Amniotic epithelial cell (primary cell): ENCODE measurements at places on chromosomes 16 and 17.

DNA sequence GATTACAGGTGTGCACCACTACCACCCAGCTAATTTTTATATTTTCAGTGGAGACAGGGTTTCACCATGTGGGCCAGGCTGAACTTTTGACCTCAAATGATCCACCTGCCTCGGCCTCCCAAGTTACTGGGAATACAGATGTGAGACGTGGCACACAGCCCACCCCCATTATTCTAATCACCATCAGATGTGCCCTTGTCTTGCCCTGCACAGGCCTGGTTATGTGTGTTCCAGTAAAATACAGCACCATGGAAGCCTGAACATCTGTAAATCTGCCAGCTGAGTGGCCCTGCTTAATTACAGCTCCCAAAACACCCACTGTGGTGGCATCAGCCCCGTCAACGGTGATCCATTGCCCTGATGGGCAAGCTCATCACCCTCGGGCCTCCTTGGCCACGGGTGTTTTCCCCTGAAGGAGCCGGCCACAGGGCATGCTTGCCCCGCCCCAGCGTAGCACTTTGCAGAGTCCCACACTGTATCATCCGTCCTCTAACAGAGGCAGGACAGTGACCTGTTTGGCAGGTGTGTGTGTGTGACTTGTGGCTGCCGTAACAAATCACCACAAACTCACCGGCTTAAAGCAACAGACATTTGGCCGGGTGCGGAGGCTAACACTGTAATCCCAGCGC is 74.5 kb downstream of the RBFOX3 start:
- no peak for DNase-seq

DNA sequence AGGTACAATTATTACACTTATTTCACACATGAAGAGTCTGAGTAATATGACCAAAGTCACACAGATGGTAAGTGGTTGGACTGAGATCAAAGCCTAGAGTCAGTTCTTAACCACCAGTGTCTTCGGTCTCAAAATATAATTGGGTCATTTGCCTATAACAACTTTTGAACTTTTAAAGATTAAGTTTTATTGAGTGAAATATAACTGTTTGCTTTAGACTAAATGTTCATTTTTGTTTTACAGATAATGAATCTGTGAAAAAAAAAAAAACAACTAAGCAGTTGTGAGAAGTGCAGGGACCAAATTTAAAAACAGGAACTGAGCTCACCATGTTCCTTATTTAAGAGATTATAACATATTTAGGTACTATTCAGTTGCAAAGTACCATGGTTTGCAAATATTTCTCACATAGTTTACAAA is 150.1 kb downstream of the ITFG1 start:
- DNase-seq = no peak

GRCh38 chr16:55508941-55509931 is at the start of gene LPCAT2:
TSS of gene LPCAT2 (plus strand) at chr16:55509072. CDS start at chr16:55509182, 110 bp downstream.
- peak; percentile 76 for DNase-seq

- DNase-seq = no peak
Measured at GRCh38 chr17:40351359-40352236, 12.9 kb downstream of the GJD3 start.

DNA sequence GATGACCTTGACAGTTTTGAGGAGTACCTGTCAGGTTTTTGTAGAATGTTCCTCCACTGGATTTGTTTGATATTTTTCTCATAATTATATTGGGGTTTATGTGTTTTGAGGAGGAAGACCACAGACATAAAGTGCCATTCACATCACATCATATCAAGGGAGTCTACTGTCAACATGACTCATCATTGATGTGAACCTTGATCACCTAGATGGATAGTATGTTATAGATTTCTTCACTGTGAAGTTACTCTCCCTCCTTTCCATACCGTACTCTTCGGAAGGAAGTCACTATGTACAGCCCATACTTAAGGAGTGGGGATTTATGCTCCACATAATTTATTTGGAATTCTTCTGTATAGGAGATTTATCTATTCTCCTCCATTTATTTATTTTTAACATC is 23.2 kb downstream of the PRSS54 start:
- DNase-seq = no peak

- DNase-seq = no peak
Measured at GRCh38 chr16:48534601-48535340, 75.2 kb downstream of the N4BP1 start.

GRCh38 chr17:62084585-62084984 is 19.5 kb upstream of the MED13 start:
- no peak for DNase-seq

- peak; percentile 52 for DNase-seq
Measured at GRCh38 chr16:1458336-1458976, 14.1 kb upstream of the CCDC154 start.

- DNase-seq = no peak
Measured at GRCh38 chr17:58170622-58171021, 3.8 kb downstream of the OR4D2 start.

DNA sequence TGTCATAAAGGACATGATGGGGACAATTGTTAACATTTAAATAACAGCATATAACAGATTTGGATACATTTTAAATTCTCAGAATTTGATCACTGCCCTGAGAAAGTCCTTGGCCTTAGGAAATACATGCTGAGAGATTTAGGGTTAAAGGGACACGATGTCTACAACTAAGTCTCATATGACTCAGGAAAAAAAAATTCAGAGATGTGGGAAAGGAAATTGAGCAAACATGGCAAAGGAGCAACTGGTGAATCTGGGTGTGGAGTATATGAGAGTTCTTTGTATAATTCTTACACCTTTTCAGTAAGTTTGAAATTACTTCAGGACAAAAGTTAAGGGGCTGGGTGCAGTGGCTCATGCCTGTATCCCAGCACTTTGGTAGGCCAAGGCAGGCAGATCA is 18.2 kb downstream of the MPP3 start:
- DNase-seq = peak; percentile 77

GRCh38 chr17:34249061-34249460 is 6.0 kb upstream of the CCL2 start:
- DNase-seq = no peak

DNA sequence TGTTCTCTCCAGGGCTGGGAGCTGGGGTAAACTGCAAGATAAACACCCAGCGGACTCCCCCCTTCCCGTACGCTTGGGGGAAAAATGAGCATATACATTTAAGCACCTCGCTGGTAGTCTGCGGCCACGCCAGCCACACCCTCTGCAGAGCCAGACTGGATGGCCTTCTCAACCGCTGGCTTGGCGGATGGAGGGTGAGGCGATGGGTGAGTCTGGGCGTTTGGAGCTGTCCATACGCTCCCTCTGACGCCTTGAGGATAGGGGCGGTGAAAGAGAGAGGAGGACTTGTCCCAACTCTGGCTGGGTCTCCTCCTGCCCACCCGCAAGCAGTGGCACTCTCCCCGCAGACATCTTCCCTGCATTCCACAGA is 1.0 kb downstream of the ITGA3 start:
- peak; percentile 37 for DNase-seq

DNA sequence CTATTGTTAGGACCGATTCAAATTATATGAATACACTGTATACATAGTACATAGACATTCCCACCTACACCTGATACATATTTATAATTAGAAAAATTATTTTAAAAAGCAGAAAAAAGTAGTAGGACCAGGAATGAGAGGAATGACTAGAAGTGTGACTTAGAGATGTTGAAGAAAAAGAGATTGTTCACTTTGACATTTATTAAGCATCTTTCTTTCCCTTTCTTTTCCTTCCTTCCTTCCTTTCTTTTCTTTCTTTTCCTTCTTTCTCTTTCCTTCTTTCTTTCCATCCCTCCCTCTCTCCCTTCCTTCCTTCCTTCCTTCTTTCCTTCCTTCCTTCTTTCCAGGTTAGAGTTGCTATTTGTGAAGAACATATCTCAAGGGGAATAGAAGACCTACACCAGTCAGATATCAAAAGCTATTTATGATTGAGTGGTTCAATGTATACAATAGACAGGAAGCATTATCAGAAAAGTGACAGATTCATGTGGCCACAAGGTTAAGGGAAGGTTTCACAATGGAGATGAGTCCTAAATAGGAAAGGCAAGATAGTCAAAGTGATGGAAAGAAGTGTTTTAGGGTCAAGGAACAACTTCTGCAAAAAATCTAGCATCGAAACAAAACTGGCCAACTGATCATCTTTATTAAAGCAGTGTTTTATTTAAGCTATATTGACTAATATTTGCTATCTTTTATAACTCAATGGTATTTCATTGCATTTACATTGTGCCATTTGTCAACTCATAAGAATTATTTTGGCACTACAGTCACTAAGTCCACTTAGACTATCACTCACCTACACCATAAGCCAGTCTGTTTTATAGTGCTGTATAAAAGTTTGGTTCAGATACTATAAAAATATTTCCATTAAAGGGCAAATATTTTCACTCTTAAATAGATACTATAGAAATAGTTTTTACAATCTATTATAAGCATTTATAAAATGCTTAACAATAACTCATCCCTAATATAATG is 54.1 kb upstream of the NACA2 start:
- DNase-seq = no peak

DNA sequence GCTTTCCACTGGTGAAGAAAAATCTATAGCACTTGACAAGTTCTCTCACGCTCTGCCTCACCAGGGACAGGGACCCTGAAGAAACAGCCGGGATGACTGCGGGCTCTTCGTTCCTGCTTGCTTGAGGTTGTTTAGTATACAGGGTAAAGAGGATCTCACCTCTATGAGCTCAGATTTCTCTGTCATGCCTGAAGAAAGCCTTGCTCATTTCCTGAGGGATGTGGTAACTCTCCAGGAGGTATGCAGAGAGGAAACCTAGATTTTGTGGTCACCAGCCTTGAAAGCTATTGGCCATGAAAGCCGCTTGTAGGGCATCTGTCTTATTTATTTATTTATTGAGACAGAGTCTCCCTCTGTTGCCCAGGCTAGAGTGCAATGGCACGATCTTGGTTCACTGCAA is 23.2 kb downstream of the USP43 start:
- DNase-seq = peak; percentile 68

GRCh38 chr16:65624666-65625065 is 502.8 kb upstream of the CDH11 start:
- peak; percentile 95 for DNase-seq

DNA sequence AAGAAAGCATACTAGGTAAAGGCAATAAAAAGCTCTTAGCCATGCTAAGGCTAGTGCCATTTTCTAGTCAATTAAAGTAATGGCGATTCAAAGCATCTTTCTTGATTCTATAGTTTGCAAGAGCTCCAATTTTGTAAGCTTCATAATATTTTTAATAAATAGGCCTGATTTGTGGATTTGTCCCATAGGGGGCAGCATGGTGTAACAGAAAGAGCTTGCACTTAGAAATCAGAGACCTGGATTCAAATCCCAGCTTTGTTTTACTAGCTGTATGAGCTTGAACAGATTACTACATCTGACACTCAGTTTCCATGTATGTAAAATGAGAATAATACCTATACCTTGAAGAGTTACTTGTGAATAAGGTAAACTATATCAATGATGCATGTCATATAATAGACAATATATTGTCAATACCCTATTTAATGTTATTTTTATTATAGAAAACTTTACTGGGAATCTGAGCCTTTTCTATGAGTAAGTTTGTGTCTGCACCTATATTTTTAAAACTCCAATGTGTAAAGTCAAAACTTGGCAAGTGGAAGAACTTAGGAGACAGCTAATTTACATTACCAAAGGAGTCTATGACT is 93.6 kb upstream of the NOG start:
- DNase-seq = peak; percentile 5

- peak; percentile 52 for DNase-seq
Measured at GRCh38 chr17:604765-605164, 109.9 kb downstream of the VPS53 start.

GRCh38 chr17:8237175-8237574 is 10.7 kb downstream of the CTC1 start:
- DNase-seq = no peak

DNA sequence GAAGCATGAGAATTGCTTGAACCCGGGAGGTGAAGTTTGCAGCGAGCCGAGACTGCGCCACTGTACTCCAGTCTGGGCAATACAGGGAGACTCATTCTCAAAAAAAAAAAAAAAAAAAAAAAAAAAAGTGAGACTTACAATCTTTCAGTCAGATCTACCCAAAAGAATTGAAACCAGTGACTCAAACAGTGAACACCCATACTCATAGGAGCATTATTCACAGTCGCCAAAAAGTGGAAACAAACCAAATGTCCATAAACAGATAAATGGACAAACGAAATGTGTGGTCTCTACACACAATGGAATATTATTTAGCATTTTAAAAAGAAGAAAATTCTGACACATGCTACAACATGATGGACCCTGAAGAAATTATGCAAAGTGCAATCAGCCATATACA is 9.1 kb upstream of the SCNN1B start:
- DNase-seq = no peak

DNA sequence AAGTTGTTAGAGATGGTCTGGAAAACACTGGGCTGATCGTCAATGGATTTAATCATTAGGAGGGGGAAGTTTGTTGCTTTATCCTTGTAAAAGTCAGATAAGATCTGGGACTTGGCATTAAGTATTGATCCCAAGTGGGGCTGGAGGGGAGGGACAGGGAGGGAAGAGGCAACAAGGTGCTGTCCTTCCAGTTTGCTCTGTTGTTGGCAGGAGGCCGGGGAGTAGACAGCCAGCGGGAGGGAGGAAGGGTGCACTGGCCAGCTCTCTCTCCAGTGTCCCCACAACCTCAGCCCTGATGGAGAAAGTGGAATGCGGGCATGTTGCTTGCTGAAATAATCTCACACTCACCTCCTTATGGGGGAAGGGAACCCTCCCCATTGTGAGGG is 210.2 kb downstream of the CCDC182 start:
- DNase-seq = no peak

DNA sequence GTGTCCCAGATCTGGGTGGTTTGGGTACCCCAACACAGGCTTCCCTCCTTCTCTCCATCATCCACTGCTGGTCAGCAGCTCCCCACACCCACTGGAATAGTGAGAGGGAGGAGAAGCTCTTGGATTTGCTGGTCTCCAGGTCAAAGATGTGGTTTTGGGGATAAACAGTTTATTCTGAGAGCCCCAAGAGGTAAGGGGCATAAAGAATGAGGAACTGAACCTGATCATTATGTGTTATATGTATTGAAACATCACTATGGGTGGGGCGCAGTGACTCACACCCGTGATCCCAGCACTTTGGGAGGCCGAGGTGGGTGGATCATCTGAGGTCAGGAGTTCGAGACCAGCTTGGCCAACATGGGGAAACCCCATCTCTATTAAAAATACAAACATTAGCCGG is 3.9 kb downstream of the DPEP2 start:
- no peak for DNase-seq

GRCh38 chr16:71432906-71433305 is 8.9 kb downstream of the TLE7 start:
- DNase-seq = no peak

- DNase-seq = no peak
Measured at GRCh38 chr16:54585094-54585997, 298.8 kb upstream of the IRX3 start.

DNA sequence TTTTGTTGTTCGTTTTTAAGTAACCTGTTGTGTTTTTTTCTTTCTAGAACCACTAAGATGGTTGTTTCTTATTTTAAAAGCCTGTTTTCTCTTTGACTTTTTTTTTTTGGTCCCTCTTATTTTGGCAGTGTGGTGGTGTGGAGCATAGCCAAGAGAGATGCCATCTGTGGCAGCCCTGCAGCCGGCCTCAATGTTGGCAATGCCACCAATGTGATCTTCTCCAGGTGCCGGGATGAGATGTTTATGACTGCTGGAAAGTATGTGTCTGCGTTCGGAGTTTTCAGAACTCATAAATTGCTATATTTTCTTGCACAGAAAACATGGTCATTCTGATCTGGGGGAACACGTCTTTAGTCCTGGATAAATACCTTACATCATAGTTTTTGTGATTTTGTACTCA is 17.6 kb downstream of the CFAP52 start:
- no peak for DNase-seq

GRCh38 chr16:65728167-65728566 is 606.3 kb upstream of the CDH11 start:
- no peak for DNase-seq
